ENCODE measurements at places on chromosomes 7 and 10.
A peak's percentile ranks its signal among the peaks of the same experiment; 100 is the strongest.

GRCh38 chr10:58335306-58336005 lies 650 bp downstream of the UBE2D1 start:
- no peak for DNase-seq

DNA sequence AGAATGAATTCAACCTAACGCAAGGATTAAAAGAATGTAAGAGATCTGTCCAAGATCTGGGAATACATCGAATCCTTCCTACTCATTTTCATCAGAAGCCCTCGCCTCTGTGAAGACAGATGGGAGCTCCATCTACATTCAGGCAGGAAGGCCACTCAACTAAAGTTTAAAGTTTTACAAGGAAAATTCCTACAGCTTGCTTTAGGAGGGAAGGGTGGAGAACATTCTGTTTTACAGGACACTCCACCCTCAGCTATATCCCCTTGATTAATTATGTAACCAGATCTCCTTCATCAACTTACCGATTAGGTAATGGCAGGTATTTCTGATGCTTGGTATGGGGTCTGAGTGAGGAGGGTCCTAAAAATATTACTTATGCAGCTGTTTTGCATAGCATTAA lies 5.6 kb upstream of the AHR start:
- DNase-seq, result no peak

GRCh38 chr10:17228091-17229015 lies at the start of gene VIM:
TSS of gene VIM (plus strand) at chr10:17228241. CDS start at chr10:17229423, 1,182 bp downstream.
- DNase-seq, result peak; percentile 76

- no peak for DNase-seq
These were observed 151.3 kb downstream of the HGF start for GRCh38 chr7:81618396-81619014.

GRCh38 chr7:23530405-23530804 lies 1.4 kb downstream of the TRA2A start:
- DNase-seq, result peak; percentile 30

GRCh38 chr10:112961609-112962008 lies 11.6 kb downstream of the TCF7L2 start:
- no peak for DNase-seq

DNA sequence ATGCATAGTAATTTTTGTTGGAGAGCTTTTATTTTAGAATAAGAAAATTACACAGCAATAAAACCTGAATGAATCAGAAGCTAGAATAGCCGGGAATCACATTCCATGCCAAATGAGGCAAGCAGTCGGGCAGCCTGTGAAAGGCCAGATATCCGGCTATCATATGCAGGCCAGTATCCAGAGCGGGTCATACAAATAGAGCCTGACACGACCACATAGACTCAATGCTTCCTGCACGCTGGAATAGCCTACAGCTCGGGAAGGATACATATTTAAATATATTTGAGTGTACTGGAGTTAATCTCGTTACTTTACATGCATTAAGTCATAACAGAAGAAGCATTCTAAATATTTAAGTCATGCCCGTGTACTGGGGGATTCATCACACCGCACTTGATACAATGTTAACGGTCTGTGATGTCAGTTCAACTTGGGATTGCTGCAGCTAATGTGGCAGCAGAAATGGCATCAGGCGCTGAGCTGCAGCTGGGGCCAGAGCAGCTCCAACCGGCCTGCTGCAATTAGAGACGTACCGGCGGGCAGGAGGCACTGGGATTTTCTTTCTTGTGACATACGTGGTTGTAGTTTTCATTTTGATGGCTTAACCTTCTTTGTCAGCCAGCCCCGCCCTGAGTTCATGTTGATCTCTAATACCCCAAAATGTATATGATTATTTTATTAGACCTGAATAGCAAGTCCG lies 112.0 kb downstream of the EBF3 start:
- DNase-seq, result no peak

DNA sequence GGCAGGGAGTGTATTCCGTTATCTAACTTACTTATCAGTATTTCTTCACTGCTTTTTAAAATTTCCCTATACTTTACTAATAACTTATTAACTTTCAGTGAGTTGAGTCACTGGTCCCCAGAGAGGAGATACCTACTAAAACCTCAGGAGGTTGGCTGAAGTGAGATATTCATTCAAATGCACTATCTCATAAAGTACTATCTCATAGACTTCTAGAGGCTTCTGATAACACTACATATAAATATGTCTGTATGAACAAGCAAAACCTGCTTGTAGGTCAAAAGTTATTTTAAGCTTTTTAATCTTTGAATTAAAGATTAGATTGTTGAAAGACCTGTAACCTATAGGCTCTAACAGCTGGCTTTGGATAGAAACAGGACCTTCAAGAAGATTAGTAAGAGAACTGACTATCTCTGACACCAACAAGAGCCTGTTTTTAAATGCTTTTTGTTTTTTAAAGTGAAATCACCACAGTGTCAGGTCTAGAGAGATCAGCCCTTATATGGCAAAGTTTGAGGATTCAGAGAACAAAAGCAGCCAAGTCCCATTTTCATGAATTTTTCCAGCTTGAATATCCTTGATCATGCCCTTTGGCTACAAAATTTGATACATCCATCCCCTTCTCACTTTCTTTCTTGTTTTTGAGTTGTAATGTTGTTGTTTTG lies 242.2 kb downstream of the ARL4A start:
- no peak for DNase-seq

- DNase-seq, result no peak
These were observed 345.7 kb downstream of the PTPRN2 start for GRCh38 chr7:158241919-158242318.

DNA sequence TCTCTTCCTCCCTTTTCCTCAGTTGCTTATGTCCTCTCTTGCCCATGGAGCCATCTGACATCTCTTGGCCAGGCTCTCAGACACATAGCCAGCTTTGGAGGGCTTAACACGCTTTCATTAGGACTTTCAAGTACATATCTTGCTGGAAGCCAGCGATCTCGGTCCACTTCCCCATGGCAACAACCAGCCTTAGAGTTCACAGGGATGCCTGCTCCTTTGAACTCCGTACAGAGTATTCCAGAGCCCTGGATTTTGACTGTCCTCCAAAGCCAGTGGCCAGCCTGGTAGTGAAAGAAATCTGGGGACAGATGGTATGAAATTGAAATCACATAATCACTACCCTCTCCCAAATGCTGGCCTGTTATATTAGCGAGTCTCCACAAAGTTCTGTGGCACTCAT lies 370.5 kb upstream of the NPVF start:
- DNase-seq, result no peak

DNA sequence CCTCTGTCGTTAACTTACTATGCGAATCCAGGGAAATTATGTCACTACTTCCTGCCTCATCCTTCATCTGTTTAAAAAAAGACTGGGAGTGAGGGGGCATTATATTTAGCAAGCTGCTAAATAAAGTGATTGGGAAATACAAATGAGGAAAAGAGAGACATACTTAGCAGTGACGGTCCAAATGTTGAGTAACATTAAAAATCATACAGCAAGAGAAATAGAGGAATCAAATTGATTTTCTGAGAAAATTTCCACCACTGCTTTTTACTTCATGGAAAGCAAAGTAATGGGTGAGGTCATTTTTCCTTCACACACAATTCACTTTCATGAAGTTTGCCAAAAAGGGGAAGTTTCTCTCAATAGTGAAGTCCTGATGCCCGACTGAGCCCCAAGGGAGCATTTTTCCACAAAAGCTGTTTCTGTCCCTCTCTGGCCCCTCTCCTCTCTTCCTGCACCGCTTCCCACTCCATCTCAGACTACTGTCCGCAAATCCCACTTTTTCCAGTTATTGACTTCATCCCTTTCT lies 61.9 kb upstream of the ADO start:
- peak; percentile 75 for DNase-seq

- DNase-seq, result no peak
These were observed 3.0 kb downstream of the PDK4 start for GRCh38 chr7:95593343-95593742.

- no peak for DNase-seq
These were observed 212.6 kb upstream of the FRMD4A start for GRCh38 chr10:14543046-14543903.

GRCh38 chr10:133158437-133158755 lies 1.6 kb upstream of the KNDC1 start:
- DNase-seq, result no peak

- no peak for DNase-seq
These were observed 66.0 kb upstream of the FHIP2A start for GRCh38 chr10:114755537-114755936.

DNA sequence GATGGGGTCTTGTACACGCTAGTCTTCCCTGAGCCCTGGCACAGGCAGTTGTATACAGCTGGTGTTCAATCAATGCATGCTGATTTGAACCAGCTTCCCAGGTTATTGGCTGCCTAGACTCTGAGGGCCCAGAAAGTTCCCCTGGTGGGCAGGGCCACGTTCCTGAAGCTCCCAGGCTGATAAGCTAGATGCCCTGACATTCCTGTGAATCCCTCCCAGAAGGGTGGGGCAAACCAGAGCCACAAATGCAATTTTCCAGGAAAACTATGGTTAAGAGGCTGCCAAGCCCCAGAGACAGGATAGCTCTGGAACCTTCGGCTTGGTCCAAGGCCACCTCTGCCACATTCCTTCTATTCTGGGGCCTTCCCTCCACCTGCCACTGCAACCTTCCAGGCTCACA lies 78.2 kb downstream of the FAM53B start:
- DNase-seq, result no peak

DNA sequence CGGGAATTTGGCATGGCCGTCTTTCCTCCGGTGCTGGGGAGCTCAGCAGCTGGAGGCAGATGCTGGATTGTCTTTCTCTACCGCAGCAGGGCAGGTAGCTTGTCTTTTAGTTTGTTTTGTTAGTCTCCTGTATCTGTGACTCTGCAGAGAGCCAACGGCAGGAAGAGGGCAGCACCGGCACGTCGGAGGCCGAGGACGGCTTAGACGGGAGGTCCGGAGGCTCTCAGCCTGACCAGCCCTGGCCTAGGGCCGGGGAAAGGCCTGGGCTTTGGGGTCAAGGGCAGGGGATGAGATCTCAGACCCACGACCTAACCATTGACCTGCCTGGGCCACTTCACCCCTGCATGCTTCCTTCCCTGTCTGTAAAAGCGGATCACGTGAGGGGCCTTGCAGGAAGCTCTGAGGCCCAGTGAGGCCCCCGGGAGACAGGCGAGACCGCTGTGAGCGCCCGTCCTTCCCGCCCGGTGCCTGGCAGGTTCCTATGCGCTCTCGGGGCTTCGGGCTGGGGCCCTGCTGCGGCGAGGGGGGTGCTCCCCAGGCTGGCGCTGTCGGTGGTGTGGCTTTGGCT lies 72.7 kb downstream of the LHPP start:
- DNase-seq, result no peak

DNA sequence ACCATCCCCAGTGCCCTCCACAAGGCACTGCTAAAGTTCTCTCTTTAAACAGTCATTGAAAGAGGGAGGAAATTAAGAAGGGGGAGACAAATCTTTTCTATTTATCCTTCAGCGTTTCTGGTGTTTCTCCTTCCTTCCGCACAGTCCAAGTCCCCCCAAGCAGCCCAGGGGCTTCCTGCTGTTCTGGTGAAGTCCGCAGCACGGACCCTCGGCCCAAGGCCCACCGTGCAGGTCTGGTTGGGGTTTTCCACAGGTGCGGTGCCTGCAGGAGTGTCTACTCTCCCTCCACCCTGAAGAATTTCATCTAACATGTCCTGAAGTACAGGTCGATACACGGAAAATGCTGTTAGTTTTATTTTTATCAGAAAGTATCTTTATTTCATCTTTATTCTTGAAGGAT lies 34.1 kb upstream of the KNDC1 start:
- DNase-seq, result no peak

GRCh38 chr7:1856888-1857441 lies 186.9 kb downstream of the ELFN1 start:
- no peak for DNase-seq

DNA sequence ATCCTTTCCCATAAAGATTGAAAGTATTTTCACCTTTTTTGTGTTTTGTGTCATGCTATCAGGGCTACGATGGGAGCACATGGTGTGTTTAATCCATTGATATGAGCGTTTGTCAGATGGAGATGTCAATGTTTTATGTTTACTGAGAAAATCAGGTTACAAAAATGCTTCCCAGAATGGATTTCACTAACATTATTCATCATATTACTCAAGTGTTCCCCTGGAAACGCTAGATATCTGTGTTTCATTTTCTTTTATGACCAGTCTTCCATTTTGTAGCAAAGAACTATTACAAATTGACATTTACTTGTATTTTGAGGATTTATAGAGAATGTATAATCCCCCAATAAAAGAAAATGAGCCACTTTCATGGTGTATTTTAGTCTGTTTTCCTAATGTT lies 293.5 kb upstream of the AKR1E2 start:
- DNase-seq, result no peak

DNA sequence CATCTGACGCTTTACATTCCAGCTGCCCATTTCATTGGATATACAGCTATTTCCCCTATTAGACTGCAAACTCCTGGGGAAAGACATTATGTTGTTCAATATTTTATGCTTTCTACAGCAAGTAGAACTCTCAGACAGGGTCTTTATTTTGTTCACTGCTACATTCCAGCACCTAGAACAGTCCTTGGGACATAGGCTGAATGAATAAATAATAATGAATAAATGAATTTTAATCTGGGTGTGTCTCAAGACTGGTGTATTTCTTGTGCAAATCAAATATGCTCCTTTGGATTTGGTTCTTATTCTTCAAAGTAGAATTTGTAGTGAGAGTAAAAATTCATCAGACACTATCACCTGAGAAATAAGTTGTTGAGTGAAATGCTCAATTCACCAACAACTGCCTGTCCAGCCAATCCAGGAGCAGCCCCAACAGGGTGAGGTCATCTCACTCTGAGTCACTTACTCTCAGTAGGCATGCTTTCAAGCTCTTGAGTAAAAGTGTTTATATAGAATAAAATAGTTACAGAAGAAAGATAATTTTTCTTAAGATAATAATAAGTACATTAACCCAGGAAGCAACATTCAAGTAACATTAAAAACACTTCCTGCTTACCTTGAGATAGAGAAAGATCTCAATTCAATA lies 287.5 kb upstream of the NPVF start:
- no peak for DNase-seq

DNA sequence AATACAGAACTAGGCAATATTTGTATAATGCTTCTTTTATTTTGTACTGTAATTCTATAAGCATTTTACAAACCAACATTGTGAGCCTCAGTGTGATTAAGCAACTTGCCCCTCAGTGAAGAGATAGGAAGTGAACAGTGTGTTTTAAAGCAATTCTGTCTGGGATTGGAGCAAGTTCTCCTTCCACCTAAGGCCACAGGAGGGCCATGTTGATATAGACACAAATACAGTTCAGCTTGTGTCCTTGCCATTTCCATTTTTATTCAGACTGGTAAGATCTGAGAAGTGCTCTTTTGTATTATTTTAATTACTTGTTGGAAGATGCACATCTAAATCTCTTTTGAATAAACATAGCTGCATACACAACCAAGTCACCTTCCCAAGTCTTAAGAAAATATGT lies 416.3 kb upstream of the COBL start:
- no peak for DNase-seq

DNA sequence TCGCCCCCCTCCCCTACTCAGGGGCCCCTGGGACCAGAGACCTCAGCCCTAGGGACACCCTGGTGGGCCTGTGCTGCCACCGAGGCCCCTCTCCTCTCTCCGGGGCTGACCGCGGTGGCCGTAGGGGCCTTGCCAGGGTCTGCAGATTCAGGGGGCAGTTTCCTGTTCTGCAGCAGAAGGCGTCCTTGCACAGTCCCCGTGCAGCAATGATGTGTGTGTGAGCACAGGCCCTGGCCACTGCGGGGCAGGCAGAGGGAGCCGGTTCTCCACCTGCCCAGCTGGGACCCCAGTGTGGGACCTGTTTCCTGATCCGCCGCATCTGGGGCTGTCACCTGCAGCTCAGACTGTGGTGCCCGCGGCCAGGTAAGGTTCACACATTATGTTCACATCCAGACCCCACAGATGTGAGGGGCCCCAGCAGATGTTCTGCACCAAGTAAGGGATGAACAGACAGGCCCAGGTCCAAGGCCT lies 60.7 kb upstream of the DNAJB6 start:
- DNase-seq, result no peak

GRCh38 chr7:50595491-50596102 lies 30.4 kb upstream of the DDC start:
- DNase-seq, result peak; percentile 20

All from AML-193 (cell line).